CD4-positive, alpha-beta T cell treated with Interleukin-17A for 4 hours (primary cell): ENCODE measurements at places on chromosomes 16 and 17.

DNA sequence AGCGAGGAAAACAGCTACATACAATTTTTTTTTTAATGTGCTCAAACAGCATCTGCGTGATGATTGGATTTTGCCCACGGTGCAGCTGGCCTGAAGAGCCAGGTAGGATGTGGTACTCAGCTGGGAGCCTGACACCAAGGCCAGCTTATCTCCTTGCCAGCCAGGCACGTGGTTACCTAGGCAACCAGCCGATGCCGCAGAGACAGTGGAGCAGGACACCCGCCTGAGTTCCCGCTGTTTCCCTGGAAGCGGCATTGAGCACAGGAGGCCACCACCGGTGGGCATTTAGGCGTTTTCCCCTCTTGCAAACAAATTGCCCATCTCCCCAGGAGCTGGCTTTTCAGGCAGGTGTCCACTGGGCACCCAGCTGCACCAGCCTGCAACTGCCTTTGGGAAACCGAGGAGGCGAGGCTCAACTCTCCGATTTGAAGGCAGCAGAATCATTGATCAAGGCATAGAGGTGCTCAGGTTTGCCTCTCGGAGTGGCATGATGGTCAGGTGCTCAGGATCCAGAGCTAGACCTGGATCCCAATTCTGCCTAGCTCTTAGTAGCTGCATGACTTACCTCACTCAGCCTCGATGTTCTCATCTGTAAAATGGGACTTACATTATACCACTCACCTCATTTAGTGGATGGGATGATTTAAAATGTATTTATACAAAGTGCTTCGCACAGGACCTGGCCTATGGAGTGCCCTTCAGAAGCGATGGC is 137.5 kb upstream of the PLCG2 start:
- no peak for DNase-seq

DNA sequence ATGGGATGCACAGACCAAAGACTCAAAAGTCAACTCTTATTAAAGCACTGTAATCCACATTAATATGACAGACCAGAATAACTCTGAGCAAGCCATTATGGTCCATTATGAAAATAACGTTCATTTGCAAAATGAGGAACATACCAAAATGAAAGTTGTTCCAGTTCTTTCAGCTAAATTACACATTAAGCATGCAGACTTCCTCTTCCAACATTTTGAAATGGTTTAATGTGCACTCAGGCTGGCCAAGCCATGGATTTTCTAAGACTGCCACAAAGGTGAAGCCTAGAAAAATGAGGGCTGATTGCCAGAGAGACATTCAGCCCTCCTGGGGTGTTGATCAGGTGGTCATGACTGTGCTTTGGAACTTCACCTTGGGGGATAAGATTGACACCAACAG is 56.7 kb upstream of the NOG start:
- no peak for DNase-seq

DNA sequence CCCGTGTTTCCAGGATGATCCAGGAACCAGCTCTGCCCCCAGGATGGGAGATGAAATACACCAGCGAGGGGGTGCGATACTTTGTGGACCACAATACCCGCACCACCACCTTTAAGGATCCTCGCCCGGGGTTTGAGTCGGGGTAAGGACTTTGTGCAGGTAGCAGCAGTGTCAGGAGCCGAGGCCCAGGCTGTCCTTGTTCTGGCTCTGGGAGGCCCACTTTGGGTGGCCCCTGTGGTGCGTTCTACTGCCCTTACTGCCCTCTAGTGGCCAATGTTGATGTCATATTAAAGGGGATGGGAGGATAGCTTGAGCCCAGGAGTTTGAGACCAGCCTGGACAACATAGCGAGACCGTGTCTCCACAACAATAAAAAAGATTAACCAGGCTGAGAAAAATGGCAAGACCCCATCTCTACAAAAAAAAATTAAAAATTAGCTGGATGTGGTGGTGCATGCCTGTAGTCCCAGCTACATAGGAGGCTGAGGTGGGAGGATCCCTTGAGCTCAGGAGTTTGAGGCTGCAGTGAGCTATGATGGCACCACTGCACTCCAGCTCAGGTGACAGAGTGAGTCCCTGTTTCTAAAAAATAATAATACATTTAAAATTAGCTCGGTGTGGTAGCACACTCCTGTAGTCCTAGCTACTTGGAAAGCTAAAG is 20.9 kb upstream of the CLEC18A start:
- DNase-seq, result peak; percentile 57

DNA sequence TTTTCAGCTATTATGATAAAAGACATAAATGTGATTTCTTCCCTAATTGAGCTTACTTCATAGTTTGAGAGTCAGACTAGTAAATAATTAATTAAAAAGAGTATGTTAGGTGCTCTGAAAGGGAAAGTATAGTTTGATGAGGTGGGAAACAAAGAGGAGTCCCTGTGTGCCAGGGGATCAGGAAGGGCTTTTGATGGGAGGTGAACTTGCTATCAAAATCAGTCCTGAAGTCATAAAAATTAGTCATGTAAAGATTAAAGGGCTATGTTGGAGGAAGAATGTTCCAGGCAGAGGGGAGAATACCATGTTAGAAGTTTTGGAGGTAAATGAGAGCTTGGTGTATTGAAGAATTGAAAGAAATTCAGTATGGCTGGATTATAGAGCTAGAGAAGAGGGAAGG is 31.0 kb downstream of the NFAT5 start:
- no peak for DNase-seq
